ENCODE measurements at places on chromosomes 7 and 10.

GRCh38 chr7:105776068-105776790 lies 100.2 kb downstream of the ATXN7L1 start:
- DNase-seq = peak; percentile 100

- DNase-seq = no peak
These were observed 46.0 kb upstream of the CDK13 start for GRCh38 chr7:39904077-39904486.

- no peak for DNase-seq
These were observed 154.3 kb downstream of the ZNF365 start for GRCh38 chr10:62528441-62528840.

DNA sequence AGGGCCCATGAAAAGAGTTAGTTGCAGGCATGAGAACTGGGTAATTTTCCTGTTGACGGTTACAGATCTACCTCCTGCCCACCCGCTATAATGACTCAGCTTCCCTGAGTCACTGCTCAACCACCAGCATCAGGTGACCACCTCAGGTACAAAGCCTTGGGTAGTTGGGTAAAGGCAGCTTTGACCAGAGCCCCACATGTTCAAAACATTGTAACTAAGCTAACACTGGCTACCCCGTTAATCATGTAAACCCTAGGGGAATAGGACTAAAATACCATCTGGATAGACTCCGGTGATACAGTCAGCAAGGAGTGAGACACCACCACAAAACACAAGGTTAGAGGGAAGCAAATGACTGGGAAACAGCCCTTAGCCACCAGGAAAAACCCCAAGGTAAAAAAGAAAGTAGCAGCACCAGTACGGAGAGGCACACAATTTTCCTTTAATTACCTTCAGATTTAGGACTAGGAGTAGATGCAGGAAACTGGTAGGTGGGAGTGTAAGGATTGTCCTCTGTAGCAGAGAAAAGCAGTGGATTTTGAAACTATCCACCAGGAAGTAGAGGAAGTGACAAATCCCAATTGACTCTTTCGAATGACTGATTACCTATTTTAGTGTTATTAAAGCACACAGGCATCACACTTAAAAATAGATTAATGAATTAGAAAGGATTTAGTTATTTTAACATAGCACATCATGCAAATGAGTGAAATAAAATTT lies 103.5 kb upstream of the PDLIM1 start:
- no peak for DNase-seq

GRCh38 chr10:112027731-112028280 lies 155.8 kb downstream of the GPAM start:
- DNase-seq = no peak

DNA sequence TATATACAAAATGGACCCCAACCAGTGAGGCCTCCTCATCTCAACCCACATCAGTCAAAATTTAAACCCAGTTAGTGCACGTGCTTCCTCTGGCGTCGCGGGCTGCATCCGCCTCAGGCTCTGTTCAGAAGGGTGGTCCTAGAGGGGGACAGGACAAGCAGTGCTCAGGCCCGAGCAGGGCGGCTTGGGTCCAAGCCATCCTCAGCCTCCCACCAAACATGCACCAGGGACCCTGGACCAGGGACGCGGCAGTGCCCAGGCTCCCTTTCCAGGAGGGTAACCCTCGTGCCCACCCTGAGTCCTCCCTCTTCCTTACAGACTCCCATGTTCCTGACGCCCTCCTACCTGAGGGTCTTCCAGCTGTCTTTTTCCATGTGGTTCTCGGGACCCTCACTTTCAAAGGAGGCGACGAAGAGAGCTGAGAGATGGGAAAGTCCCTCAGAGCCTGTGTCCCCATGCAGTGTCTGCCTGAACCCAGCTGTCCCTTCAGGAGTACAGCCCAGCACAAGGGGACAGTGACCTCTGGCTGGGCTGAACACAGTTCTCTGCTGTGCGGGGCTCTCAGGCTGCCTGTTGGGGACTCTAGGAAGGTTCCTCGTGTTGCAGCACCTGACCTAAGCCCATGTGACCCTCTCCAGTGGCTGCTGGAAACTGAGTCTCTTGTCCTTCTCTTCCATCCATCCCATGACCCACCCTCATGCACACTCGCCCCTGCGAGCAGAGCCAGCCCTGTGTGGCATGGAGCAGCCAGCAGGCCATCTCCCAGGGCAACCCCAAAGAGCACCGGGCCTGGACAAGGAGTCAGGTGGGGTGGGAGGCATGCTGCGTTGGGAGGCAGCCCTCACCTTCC lies 58.1 kb downstream of the CSGALNACT2 start:
- DNase-seq = no peak

DNA sequence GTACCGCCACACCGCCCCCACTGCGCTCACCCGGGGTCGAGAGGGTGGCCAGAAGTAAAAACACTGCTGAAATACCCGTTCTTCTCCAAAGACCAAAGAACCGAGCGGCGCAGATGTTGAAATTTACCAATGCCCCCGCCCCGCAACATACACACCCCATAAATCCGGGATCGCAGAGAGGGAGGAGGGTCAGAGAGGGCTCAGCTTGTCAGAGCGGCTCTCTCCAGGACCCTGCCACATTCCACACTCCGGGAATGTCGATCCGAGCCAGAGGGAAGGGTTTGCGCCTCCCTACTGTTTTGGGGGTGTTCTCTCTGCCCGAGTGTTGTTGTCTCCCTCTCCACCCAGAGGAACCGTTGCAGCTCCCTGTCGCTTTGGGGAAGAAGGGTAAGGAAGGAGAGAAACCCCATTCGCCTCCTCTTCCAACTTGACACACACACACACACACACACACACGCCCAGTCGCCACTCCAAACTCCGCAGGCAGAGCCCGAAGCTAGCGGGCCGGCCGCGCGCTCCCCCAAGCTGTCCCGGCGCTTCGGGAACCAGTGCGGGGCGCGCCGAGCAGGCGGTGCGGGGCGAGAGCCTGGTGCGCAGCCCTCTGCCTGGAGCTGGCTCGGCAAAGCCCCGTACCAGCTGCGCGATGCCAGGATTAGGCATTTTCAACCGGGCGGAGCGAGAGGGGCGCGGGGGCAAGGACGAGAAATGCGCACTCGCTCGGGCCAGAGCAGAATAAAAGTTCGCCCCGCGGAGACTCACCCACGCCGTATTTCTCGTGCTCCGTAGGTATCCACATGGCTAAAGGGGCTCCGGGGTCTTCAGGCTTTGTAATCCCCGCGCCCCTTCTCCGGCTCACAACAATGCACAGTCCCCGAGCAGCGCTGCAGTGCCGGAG lies 609 bp downstream of the DOCK4 start:
- peak; percentile 56 for DNase-seq

DNA sequence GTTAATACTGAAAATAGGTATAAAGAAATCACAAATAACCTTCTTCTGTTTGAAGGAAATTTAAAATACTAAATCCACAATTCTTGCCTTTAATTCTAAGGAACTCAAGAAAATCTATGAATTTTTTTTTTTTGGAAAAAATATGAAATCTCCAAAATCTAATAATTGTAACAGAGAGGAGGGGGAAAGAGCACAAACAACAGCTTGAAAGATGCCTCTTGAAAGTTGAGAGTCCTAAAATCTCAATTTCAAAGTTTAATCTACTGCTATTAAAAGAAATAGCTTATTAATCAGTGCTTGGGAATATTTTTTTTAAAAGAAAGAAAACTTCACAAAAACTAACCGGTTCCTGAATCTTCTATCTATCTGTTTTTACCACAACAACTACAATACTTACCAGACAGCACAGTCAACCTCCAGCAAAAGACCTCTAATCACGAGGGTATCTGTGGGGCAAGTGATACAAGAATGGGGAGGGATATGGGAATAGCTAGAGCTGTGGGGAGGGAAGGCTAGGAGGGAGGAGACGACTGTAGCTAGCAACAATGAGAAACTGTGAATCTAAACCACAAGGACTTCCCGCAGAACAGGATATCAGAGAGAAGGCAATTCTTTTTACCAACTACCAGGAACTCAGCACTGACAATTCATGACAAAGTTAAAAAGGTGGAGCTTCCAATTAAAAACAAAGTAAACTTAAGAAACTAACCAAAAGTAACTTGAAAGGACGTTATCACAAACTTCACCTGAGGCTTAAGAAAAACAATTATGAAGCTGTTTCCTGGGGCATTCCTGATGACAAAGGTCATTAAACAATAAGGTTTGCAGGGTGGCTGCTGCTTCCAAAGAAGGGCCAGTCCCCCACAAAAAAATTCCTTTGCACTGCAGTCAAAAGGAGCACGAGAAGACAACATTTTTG lies at the start of gene USP54:
USP54 (minus strand) TSS at position 462 of the 919 bp plus-strand sequence. CDS start 15,684 bp downstream, outside the sequence.
- DNase-seq = peak; percentile 96

DNA sequence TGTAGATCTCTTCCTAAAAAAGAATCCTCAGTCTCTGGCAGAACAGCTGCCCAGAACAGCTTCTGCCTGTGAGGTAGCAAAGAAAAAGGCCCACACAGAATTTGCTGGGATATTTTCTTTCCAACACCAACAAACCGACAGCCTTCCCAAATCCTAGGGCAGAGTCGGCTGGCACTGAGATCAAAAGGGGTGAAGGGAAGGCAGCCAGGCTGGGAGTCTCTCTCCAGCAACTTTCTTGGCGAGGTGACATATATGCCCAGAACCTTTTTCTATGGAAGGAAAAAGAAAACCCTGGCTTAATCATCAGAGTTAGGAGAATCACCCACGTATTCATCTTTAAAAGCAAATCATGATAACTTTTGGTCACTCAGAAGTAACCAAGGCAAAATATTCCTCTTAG lies 279.6 kb downstream of the DNAJB6 start:
- no peak for DNase-seq

DNA sequence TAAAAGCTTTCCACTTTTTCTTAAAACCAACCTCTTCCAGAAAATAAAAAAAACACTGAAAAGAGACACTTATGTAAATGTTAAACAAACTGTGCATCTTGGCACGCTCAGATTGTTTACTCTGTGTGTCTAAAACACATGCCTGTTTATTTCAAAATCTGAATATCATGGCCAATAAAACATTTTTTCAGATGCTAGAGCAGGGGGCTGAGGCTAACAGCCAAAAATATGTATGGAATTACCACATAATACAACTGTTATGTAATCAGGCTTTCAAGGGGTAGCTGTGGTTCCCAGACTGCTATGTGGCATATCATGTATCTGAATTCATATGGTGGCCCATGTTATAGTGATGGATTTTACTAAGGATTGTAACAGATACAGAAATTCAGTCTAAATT lies 130.4 kb downstream of the HIBADH start:
- no peak for DNase-seq

DNA sequence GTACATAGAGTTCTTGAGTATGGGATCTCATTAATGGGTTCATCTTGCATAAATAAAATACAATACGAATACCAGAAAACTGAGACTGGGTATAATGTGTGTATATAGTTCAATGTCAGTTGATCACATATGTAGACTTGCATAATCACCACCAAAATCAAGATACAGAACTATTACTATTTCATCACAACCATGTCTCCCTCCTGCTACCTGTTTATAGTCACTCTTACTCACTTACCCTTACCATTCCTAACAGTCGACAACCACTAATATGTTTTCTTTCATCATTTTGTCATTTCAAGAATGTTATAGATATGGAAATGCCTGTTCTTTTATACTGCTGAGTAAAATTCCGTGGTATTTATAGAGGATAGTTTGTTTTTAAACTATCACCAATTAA lies 416.1 kb upstream of the CNTNAP2 start:
- no peak for DNase-seq

DNA sequence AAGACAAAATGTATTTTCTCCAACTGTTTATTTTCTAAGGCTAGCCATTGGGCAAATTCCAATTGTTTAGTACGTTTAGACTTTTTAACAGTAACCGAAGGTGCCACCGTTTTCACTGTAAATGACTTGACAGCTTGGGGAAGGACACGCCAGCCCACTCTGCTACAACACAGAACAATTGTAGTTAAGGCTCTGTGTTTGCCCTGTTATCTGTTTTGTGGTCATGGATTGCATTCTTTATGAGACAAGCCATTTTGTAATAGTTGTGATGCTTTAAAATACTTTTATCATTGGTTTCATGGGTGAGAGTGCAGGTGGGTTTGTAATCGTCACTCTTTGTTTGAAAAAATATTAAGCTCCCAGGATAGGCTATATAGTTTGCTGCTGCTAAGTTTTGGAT lies 6.6 kb upstream of the PITRM1 start:
- DNase-seq = no peak

DNA sequence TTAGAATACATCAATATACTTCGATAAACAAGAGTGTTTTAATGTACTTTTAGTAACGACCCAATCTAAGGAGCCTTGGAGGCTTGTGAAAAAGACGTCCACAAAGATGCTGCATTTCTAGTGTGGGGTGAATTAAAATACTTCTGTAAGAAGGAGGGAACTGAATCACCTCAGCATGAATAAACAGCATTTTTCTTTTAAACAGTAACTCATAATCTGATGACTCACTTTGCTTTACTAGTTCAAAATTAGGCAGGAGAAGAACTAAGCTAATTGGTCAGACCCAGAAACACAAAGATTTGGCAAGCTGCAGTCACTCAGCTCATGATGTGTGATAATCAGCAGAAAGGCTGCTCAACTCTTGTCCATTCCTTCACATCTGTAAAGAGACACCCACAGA lies 24.2 kb downstream of the NCOA4 start:
- no peak for DNase-seq

- DNase-seq = no peak
These were observed 76.8 kb downstream of the GATA3 start for GRCh38 chr10:8130973-8131911.

GRCh38 chr7:29442146-29442545 lies 121.5 kb upstream of the PRR15 start:
- DNase-seq = no peak

DNA sequence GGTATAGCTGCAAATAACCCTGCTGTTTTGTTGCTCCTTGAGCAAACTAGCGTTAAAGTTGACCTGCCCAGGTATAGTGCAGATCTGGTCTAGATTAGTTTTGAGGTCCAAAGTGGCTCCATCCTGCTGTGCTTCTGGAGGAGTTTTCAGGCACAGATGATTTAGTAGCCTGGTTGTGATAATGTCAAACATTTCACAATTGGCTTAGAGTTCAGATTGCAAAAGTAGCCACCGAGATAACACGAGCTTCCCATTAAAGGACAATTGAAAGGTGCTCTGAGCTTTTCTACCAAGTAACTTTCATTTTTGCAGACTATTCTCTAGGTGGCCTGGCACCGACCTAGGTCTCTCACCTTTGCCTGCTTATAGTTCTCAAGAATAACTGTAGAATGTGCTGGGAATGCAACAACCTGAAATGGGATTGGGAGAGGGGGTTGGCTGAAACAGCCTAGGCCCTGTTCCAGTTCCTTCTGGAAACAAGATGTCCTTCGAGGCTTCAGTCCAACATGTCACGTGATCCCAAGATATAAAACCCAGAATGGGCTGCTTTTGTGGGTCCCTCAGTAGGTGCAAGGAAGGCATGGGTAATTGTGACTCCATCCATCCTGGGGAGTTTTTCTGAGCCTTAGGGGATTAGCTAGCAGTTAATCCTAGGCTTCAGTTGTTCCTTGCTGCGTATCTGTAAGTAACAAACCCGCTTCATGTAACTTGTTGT lies 201.0 kb downstream of the CHRM2 start:
- no peak for DNase-seq

Measured in foreskin melanocyte (primary cell).